ENCODE measurements at places on chromosomes 2 and 18.

DNA sequence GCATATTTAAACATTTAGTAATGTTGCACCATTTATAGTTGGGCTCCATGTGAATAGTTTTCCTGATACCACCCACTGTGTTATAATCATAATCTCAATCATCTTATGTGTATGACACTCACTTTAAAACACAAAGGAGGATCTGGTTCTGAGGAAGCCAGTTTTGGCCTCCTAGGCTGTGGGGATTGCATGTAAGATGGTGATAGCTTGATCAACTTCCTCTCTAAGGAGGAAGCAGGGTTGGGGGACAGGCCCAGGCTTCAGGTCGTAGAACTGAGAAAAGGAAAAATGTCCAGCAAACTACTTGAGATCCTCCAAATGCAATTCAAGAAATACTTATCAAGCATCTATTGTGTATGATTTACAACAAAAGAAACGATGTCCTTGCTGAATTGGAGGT lies 4.9 kb upstream of the PPM1B start:
- no peak for DNase-seq

- DNase-seq = no peak
Measured at GRCh38 chr2:62452701-62453454, 53.1 kb downstream of the TMEM17 start.

DNA sequence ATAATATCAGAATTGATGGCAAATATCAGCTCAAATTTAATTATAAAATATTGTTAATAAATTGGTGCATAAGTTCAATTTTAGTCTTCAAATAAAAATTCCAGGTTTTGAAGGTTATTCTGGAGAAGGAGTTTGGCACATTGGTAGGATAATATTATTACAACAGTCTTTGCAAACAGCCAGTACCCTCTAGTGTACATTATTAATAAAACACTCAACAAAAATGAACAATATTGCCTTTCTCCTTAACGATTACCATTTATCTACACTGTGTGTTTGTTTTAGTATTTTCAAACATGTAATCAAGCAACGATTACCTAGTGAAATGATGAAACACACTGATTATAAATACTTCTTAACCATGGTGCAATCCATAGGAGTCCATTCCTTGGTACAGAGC lies 334.0 kb upstream of the FSIP2 start:
- DNase-seq = no peak

DNA sequence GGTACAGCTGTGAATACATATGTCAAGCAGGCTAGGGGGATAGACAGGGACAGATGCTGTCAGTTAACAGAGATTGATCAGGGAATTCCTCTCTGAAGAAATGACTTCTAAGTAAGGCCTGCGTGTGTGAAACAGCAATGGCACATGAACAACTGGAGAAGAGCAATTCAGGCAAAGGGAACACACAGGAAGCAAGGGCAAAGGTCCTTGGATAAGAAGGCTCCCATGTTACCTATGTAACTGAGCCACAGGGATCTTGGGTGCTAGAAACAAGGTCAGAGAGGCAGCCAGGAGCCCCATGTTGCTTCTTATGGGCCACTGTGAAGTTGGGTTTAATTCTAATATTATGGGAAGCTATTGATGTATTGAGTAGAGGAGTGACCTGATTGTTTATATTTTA lies 373.7 kb upstream of the ACVR2A start:
- no peak for DNase-seq

GRCh38 chr2:240156435-240157146 lies 16.1 kb upstream of the OTOS start:
- no peak for DNase-seq

DNA sequence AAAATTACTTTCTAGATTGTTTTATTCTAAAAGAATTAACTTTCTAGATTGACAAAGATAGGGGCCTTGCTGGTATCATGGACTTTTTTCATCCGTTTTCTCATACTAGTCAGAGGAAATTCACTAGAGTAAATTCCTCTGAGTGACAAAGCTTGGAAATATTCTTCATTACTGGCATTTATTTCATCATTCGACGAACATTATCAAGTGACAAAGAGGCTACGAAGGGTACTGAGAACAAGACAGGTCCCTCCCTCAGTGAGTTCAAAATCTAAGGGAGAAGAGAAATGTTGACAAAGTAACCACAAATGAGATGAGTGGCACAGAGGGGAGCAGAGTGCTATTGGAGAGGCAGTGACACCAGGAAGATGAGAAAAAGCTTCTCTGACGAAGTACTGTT lies 4.3 kb downstream of the EPG5 start:
- DNase-seq = no peak

- peak; percentile 3 for DNase-seq
Measured at GRCh38 chr18:65792456-65793074, 41.8 kb downstream of the CDH7 start.

GRCh38 chr2:156837635-156838370 lies 401.6 kb downstream of the GPD2 start:
- no peak for DNase-seq

- peak; percentile 65 for DNase-seq
Measured at GRCh38 chr18:2547477-2548087, 23.7 kb downstream of the METTL4 start.

GRCh38 chr2:4073026-4073569 lies 369.7 kb downstream of the DCDC2C start:
- no peak for DNase-seq

- no peak for DNase-seq
Measured at GRCh38 chr2:191927319-191927867, 80.5 kb upstream of the CAVIN2 start.

- no peak for DNase-seq
Measured at GRCh38 chr2:46171411-46171953, 125.7 kb upstream of the EPAS1 start.

- DNase-seq = no peak
Measured at GRCh38 chr2:19198381-19198780, 160.0 kb downstream of the OSR1 start.

GRCh38 chr18:634551-635045 lies 22.9 kb upstream of the TYMS start:
- DNase-seq = no peak

DNA sequence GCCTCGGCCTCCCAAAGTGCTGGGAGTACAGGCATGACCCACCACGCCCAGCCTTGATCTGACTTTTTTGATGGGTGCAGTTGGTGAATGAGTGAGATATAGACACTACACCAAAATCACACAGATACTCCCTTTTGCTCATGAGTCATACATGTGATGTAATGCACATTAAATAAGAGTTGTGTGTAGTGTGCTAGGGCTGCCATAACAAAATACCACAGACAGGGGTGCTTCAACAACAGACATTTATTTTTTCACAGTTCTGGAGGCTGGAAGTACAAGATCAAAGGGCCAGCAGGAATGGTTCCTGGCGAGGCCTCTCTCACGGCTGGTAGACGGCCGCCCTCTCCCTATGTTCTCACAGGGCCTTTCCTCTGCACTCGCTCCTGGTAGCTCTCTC lies 46.6 kb downstream of the GBX2 start:
- no peak for DNase-seq

DNA sequence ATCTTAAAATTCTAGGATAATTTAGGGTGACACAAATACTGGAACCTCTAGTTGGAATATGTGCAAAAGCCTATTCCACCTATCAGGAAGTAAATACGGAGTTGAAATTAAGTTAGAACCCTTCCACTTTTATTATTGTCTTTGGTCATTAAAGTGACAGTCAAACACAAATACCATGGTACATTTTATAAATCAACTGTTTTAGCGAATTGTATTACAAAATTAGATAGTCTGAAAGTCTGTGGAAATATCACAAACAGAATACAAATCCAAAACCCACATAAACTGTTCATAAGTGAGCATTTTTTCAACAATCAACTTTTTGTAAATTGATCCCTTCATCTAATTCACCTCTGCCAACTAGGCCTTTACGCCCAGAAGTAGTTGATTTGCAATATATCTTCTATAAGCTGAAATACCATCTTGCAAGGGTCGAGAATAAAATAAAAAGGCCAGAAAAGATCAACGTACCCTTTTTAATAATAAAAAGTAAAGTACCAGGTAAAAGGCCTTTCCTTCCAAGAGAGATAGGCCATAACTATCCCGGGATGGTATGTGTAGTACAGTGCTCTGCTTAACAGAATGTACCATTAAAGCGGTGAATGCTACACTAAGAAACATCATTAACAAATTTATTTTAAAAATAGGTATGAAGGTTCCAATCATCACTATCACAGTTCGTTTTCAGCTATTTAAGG lies 1.3 kb downstream of the USP34 start:
- no peak for DNase-seq

DNA sequence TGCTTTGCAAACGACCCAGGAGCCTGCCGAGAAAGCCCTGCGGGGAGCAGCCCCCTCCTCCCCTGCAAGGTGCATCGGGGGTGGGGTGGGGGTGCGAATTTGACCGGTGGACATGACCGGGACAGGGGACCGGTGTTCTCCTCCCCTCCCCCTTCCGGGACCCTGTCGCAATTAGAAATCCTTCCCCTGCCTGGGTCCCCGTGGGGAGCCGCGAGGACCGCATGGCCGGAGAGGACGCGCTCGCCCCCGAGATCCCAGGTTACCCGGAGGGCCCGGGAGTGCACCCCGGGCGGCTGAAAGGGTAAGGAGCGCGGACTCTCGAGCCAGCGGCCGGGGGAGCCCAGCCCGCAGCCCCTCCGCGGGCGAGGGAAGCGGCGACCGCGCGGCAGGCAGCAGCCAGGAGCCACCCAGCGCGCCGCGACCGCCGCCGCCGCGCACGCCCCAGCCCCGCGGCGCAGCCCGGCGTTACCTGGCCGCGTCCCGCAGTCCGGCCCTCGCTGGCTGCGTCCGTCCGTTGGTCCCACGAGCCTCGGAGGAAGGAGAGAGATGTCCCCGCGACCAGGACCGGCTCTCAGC lies 482 bp downstream of the DLGAP1 start:
- no peak for DNase-seq

GRCh38 chr18:6561420-6561861 lies 146.7 kb upstream of the L3MBTL4 start:
- DNase-seq = no peak

- DNase-seq = no peak
Measured at GRCh38 chr2:231696004-231696367, 12.3 kb upstream of the PTMA start.

DNA sequence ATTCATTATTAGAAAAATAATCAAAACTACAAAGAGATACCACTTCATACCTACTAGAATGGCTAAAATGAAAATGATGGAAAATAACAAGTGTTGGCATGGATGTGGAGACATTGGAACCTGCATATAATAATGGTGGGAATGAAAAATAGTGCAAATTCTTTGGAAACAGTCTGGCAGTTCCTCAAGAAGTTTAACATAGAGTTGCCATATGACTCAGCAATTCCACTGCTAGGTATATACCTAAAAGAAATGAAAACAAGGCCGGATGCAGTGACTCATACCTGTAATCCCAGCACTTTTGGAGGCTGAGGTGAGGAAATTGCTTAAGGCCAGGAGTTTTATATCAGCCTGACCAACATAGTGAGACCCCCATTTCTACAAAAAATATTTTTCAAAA lies 41.6 kb upstream of the ACYP2 start:
- DNase-seq = peak; percentile 62

- DNase-seq = no peak
Measured at GRCh38 chr2:112251271-112251670, 3.6 kb downstream of the ZC3H8 start.

DNA sequence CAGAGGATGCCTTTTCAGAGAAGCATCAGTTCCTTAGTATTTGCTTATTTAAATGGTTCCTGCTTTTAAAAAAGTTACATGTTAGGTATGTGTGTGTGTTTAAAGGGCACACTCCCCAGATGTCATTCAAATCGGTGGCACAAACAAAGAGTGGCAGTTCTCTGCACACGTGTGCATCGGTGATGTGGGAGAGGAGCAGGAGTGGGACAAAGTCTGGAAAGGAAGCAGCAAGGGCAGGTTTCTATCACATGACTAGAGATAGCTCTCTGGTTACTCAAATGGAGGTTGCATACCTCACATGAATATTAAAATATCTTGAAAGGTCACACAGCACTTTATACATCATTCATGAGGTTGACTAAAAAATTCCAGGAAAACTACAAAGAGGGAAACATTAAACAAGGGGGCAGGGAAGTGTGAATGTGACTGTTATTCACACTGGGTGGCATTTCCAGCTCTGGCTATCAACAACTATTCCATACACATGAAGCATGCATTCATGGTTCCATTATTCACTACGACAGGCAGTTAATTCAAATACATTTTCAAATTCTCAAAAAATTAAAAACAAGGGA lies 64.7 kb downstream of the SEPTIN10 start:
- DNase-seq = no peak

DNA sequence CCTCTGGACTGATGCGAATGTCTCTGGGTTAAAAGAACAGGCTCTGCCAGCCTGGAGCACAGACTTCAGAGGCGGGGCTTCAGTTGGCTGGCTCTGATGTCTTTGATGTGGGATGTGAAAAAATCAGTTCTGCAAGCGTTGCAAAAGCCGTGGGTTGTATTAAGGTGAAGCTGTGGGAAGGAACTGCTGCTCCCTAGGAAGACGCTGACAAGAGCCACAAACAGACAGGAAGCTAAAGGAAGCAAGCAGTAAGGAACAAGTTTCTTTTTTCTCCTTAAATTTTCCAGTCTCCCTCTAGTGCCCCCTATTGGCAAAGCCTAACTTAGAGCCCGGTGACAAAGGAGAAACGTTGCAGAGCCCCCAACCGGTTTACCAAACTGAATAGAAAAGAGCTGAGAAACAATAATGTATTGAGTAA lies 239.0 kb downstream of the CCDC178 start:
- no peak for DNase-seq

GRCh38 chr18:56542476-56542875 lies 95.9 kb downstream of the TXNL1 start:
- DNase-seq = no peak

DNA sequence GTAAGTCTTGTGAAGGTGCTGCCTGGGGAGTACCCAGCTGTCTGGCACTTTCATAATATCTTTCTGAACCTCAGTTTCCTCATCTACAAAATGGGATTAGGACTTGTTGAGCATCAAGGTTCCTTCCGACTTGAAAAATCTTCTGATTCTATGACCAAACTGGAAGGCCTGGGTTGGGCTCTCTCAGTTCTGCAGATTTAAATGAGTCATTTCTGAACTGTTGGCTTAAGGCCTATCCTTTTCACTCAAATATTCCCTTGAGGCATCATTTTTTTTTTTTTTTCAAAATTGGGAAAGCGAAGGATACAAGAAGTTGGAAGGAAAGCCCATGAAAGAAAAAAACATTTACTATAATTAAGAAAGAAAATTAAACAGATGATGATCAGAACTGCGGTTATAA lies 40.8 kb upstream of the CYP1B1 start:
- DNase-seq = no peak

- DNase-seq = peak; percentile 74
Measured at GRCh38 chr18:8367217-8367988, 241.8 kb upstream of the RAB12 start.

GRCh38 chr2:234971496-234971895 lies 19.7 kb downstream of the SH3BP4 start:
- no peak for DNase-seq

GRCh38 chr18:51192696-51193095 lies 4.8 kb downstream of the MEX3C start:
- no peak for DNase-seq

All from activated CD4-positive, alpha-beta T cell treated with anti-CD3 and anti-CD28 coated beads, Interleukin-2, amount 10 ng/mL, durations not matched to agents 24 days and 14 days (primary cell).